ENCODE measurements at places on chromosomes 1 and 21. TPM values are rescaled to one million over a fixed set of nuclear protein-coding genes. Genes with fewer than 3 reads are reported as not detected.

Gene ADGRL4
- total RNA-seq = not detected

Gene TBX15
- total RNA-seq = 1.9 TPM

Gene TENT5C
- 8.9 TPM for total RNA-seq

Gene PLPP3
- total RNA-seq = 8.2 TPM

Gene SPTA1
- total RNA-seq = not detected

Gene GCLM
- total RNA-seq = 33.7 TPM

Gene S100A8
- not detected for total RNA-seq

Gene KPRP
- total RNA-seq = not detected

Gene SLC9C2
- total RNA-seq = not detected

Gene AVPR1B
- not detected for total RNA-seq

Gene MARK1
- not detected for total RNA-seq

Gene SELE
- not detected for total RNA-seq

Gene WNT9A
- 26.5 TPM for total RNA-seq

Gene OR10J1
- total RNA-seq = not detected

Gene GBP7
- not detected for total RNA-seq

Gene TCEA3
- 8.3 TPM for total RNA-seq

Gene DCST2
- 0.13 TPM for total RNA-seq

Gene HMGN2
- total RNA-seq = 496 TPM

Gene CD5L
- total RNA-seq = not detected

Gene SYNC
- total RNA-seq = 1.3 TPM

Gene C1orf56
- total RNA-seq = 2.7 TPM
